ENCODE measurements at places on chromosomes 3 and 15.

- peak; percentile 6 for DNase-seq
These were observed 144.2 kb downstream of the ANO10 start for GRCh38 chr3:43477600-43477999.

GRCh38 chr3:129687586-129688125 lies 81.2 kb upstream of the PLXND1 start:
- DNase-seq: no peak

- DNase-seq: no peak
These were observed 84.4 kb downstream of the RFTN1 start for GRCh38 chr3:16429086-16429485.

- DNase-seq: no peak
These were observed 213.4 kb upstream of the PEX5L start for GRCh38 chr3:180250172-180250571.

GRCh38 chr3:43142472-43142871 lies 36.6 kb upstream of the POMGNT2 start:
- DNase-seq: no peak

DNA sequence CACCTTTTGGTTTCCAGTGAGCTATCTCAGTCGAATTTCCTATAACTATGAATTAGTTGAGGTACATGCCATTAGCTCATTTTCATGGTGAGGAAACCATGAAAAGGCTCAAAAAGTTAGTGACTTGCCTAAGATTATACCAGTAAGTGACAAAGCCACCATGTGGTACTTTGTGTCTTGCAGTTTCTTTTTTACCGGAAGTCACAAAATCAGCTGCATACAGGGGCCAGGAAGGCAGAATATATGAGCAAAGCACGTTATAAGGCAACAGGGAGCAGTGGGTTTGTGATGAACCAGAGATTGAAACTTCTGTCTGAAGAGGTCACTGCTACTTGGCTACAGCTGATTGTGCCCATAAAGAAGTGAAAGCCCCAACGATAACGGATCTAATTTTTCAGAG lies 50.3 kb downstream of the CMTM8 start:
- DNase-seq: no peak

- no peak for DNase-seq
These were observed 37.7 kb downstream of the TKT start for GRCh38 chr3:53218131-53218530.

- no peak for DNase-seq
These were observed 7.5 kb downstream of the GOLIM4 start for GRCh38 chr3:168088106-168088720.

GRCh38 chr3:86794361-86795065 lies 196.4 kb downstream of the VGLL3 start:
- no peak for DNase-seq

DNA sequence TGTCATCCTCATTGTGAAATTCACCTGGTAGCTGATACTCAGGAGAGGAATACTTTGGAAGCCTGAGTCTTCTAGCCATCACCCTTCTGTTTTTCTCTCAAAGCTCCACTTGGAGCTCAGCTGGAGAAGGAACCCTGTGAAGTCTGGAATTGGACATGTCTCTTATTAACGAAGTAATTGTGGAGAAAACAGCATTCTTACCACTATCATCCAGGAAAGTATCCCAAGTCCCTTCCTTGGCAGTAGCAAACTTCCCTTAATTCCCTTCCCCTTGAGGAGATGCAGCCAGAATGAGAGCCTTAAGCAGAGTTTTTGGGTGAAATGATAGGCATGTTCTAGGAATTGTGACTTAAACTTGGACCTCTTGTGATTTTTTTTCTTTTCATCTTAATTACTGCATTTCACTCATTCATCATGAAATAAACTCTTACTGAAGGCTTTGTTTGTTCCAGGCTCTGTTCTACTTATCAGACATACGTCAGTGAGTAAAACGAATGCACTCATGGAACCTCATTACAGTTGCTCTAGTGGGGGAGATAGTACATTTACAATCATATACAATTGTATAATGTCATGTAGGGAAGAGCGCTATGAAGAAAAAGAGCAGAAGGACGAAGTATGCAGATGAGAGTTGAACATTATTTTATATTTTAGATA lies 30.5 kb upstream of the TCF12 start:
- DNase-seq: no peak

- no peak for DNase-seq
These were observed 26.1 kb upstream of the TM4SF4 start for GRCh38 chr3:149448331-149448831.

GRCh38 chr15:80081390-80081789 lies 21.9 kb downstream of the ZFAND6 start:
- no peak for DNase-seq

DNA sequence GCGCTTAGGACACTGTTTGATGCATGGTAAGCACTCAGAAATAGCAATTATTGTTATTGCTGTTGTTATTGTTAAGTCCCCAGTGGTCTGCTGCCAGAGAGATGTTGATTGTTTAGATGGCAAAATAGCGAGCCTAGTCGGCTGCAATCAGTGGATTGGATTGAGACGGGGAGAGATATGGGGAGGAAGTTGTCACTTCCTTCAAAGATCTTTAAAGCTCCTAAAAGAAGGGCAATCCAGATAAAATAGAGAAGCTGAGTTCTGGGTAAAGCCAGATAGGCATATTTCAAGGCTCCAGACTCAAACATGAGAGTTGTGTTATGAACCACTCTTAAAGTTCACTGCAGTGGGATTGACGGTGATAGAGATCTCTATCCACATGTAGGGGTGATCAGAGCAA lies 64.5 kb downstream of the RYR3 start:
- no peak for DNase-seq

- peak; percentile 53 for DNase-seq
These were observed 3.2 kb downstream of the ANP32A start for GRCh38 chr15:68817304-68818065.

GRCh38 chr15:79804838-79805237 lies 92.0 kb downstream of the MTHFS start:
- no peak for DNase-seq

GRCh38 chr3:29642393-29643033 lies 361.6 kb downstream of the RBMS3 start:
- no peak for DNase-seq

GRCh38 chr3:99747915-99748314 lies 69.7 kb upstream of the CMSS1 start:
- DNase-seq: no peak
